ENCODE measurements at places on chromosomes 12 and 14.
A peak's percentile ranks its signal among the peaks of the same experiment; 100 is the strongest.

DNA sequence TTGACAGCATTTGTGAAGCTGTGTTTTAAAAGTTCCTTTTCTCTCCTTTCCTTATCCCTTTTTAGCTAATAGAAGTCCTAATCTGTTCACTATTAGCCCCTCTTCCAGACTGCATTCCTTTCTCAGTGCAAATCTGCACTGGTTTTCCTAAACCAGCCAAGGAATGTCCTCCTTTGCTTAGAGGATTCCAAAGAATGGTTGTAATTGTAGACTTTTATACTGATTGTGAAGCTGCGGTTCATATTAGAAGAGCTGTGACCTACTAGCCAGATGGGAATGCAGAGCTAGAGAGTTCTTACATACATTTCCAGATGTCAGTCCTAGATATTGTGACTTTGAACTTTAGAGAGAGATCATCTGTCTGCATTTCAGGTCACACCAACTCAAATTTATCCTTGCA is 79.8 kb downstream of the MYRFL start:
- DNase-seq = no peak

- DNase-seq = no peak
These were observed 126.9 kb upstream of the KRAS start for GRCh38 chr12:25377469-25378177.

DNA sequence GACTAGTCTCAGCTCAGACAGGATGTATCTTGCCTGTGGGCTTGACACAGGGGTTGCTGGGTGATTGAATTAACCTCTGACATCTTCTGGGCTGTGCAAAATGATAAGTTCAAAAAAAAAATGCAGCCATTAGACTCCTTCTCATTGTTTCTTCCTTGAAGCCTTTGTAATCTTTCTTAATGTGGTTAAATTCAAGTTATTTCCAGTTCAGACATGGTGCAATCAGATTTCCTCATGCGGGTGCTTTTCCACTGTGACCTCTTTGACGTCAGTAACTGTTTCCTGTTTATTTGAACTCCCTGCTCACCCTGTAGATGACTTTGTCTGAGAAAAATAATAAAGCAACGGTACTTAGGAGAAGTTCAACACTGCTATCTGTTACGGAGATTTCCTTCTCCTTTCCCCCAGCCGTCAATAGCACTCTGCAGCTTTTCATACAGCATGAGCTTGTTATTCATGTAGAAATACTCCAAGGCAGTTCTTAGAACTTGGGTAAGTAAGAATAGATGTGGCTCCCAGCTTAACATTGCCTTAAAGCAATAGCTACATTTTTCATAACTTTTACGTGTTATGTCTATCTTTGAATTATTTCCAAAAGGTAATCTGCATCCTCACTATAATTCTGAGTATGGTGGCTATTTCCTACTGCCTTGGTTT is 155.5 kb downstream of the PRKCH start:
- DNase-seq = peak; percentile 53

DNA sequence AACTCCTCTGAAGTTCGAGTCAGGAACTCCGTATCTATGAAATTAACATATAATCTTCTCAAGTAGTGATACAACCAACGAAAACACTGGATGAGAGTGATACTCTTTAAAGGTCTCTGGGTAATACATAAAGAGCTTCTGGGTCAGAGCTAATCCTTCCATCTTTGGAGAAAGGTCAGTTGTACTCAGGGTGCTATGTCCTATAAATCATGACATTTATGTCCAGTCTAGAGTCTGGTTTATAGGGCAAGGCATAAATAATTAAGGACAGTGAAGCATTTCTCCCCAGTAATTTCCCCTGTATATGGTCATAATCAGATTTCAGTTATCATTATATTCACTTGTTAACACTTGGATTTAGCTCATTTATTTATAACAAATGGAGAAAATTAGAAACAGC is 90.6 kb downstream of the ACSS3 start:
- no peak for DNase-seq

- DNase-seq = no peak
These were observed 3.0 kb downstream of the ADGRD1 start for GRCh38 chr12:130956456-130957303.

DNA sequence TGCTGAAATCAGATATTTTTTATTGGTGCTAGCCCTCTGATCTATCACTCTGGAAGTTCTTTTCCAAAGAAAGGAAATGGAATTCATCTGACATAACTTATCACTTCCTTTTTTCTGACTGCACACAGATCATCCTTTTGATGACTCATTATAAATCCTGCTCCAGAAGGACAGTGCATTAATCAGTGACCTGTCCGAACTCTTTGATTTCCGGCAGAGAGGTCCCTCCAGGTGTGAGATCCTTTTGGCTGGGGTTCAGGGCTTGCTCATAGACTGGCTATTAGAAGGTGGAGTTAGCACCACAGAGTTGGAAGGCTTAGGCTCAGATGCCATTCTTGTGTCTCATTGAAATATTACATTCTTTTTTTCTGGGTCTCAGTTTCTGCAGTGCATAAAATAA is 328.2 kb downstream of the ZFP36L1 start:
- no peak for DNase-seq

DNA sequence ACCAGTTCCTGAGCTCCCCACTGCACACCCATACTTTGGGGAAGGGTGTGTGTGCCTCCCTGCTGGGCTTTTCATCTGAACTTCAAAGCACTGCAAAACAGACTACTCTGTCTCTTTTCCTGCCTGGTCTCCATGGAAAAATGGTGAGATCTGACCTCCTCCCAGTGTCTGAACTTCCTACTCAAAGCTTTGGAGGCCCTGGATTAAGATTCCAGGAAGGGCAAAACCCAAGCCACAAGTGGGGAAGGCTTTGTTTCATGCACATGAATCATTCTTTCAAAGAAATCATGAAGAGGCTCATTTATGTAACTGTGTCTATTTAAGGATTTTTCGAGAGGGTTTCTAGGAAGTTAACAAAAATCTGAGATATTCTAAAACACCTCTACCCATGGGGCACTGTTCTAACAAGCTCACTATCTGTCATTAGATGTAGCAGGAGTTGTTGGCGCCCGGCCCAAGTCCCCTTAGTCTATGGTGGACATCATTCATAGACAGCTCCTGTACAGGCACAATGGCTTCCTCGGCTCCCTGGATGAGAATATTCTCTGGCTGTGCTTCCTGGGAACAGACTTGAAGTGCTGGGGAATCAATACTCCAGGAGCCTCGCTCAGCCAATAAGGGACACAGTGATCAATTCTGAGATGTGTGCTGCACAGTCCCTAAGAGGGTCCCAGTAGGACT is 224.0 kb downstream of the KTN1 start:
- no peak for DNase-seq

DNA sequence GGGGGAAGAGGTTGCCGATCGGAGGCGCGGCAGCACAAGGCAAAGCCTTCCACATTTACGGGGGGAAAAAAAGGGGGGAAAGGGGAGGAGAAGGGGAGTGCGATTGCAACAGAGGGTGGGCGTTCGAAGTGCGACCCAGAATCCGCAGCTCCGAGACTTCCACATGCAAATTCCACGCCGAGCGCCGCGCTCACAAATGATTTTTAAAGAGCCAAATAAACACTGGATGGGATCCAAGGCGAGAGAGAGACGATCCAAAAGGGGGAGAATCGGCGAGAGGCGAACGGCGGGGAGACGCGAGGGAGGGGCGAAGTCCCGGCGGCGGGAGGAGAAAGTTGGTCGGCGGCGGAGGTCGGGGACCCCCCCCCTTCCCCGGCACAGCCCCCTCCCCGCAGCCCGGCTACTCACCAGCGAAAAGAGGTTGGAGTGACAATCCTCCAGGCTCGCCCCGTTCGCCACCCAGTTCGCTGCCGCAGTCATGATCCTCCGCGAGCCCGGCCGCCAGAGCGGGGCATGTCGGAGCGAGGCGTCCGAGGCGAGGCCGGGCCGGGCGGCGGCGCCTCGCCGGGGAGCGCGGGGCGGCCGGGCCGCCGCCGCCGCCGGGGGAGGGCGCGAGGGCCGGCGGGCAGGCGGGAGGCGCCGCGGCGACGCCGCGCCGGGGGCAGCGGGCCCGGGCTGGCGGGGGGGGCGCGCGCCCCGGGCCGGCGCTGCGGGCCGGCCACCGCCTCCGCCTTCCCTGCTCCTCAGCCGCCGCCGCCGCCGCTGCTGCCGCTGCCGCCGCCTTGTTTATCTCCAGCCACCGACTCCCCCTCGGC is 634 bp downstream of the MED13L start:
- DNase-seq = peak; percentile 44

DNA sequence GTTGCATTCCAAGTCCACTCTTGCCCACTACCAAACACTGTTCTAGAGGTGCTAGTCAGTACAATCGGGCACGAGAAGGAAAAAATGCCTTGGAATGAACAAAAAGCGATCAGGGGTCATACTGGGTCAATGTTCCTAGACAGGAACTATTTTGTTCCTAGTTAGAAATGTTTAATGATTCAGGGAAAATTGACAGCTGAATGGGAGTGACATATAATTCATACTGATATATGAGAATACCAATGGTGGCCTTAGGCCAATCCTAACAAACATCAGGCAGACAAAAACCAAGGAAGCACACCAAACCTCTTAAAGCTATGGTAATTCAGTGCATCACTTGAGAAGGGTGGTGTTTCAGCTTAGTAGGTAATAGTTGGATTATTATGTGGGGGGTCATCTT is 51.1 kb downstream of the ANAPC7 start:
- no peak for DNase-seq

GRCh38 chr12:60704171-60704914 is 1108.5 kb downstream of the SLC16A7 start:
- DNase-seq = no peak

- DNase-seq = no peak
These were observed 8.6 kb upstream of the EPS8 start for GRCh38 chr12:15797818-15798217.

DNA sequence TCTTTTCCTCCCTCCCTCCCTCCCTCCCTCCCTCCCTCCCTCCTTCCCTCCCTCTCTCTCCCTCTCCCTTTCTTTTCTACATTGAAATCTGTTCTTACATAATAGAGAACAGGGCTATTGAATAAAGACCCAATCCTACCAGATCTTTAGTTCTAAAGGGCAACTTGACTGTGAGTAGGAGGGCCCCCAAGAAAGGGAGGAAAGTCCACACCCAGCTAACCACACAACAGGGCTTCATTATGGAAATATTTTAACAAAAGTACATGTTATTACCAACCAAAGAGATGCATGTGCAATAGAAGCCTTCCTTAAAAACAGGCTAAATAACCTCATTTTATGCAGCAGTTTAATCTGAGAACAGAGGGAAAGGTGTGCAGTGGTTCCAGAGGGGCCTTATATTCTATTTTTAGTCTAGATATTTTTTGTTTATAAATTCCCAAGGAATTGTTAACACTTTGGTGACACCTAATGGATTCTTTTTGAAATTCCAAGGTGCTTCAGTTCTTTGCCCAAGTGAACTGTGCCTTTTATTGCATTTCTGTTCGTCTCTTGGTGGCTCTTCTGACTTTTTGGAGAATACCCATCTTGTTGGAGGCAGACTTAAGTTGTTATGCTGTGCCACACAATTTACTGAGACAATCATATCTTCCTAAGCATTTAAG is 63.0 kb downstream of the GNS start:
- DNase-seq = no peak

GRCh38 chr14:88791252-88791621 is 1.5 kb downstream of the EML5 start:
- DNase-seq = no peak

GRCh38 chr12:110568752-110569151 is 14.4 kb downstream of the PPTC7 start:
- DNase-seq = no peak

DNA sequence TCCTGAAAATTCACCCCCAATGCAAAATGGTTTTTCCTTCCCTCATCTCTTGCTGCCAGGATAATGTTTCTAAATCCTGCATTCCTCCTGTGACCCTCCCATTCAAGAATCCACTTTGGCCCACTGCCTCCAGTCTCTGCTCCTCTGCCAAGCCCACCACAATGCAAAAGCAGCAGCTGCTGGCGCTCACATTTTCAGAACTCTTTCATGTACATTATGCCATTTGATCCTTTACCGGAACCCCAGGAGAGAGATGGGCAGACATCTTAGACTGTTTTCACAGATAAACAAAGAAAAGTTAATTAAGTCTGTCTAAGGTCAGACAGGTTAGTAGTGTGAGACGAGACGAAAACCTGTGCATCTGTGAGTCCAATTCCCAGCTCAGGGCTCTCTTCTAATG is 12.9 kb downstream of the LRIG3 start:
- no peak for DNase-seq

- DNase-seq = peak; percentile 19
These were observed 106.6 kb downstream of the BRMS1L start for GRCh38 chr14:35932659-35933159.
